ENCODE measurements at places on chromosomes 4 and X.

DNA sequence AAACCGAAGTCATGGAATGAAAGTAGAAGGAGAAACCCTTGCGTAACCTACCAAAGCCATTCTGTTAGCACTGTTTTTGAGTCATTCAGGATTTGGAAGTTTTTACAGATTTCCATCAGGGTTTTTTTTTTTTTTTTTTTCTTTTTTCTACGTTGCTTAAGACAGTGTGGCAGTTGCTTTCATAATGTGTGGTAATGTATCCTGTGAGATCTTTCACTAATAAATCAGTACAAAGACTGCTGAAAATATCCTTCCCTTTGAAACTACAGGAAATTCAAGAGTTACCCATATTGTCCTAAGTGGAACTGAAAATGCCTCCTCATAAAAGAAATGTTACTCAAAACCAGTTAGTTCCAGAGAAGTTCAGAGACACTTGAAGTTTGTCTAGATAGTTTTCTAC, 137.8 kb downstream of the RAPGEF2 start:
- no peaks in the 10 kb centered on the region for H3K27me3 ChIP-seq
- no peak for DNase-seq
- no peak overlapping the region for H3K4me3 ChIP-seq
- H3K36me3 ChIP-seq: no peaks in the 10 kb centered on the region
- H3K4me1 ChIP-seq: no peaks in the 10 kb centered on the region

GRCh38 chr4:172124656-172125308, 311.6 kb downstream of the GALNTL6 start:
- no peak overlapping the region for H3K4me3 ChIP-seq
- DNase-seq: no peak
- H3K27ac ChIP-seq: no peak overlapping the region
- no peaks in the 10 kb centered on the region for H3K4me1 ChIP-seq
- no peaks in the 10 kb centered on the region for H3K27me3 ChIP-seq

DNA sequence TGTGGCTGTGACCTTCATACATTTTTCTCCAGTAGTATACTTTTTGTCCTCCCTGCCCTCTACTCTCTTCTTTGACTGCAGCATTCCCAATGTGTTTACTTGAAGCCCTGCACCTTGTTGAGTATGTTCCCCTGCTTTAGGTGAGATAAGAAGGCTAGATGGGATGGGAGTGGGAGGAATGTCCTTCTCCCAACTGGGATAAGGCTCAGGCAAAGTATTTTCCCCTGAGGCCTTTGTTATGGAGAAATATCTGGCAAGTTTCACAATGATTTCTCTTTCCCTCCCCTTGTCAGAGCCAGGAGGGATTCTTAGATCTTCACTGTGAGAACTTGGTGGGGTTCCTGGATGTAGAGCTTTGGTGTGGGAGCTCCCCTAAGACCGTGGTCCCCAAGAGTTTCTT, 131.8 kb downstream of the CLCN5 start:
- no peaks in the 10 kb centered on the region for H3K36me3 ChIP-seq
- H3K27ac ChIP-seq: no peak overlapping the region
- no peaks in the 10 kb centered on the region for H3K27me3 ChIP-seq
- no peaks in the 10 kb centered on the region for H3K4me1 ChIP-seq
- no peak overlapping the region for H3K4me3 ChIP-seq

GRCh38 chrX:110012818-110013485, 10.0 kb downstream of the TMEM164 start:
- no peak for DNase-seq
- no peaks in the 10 kb centered on the region for H3K27me3 ChIP-seq
- H3K4me3 ChIP-seq: no peak overlapping the region
- no peak overlapping the region for H3K27ac ChIP-seq
- peaks cover 5% of the 10 kb centered on the region for H3K36me3 ChIP-seq
- no peaks in the 10 kb centered on the region for H3K4me1 ChIP-seq

DNA sequence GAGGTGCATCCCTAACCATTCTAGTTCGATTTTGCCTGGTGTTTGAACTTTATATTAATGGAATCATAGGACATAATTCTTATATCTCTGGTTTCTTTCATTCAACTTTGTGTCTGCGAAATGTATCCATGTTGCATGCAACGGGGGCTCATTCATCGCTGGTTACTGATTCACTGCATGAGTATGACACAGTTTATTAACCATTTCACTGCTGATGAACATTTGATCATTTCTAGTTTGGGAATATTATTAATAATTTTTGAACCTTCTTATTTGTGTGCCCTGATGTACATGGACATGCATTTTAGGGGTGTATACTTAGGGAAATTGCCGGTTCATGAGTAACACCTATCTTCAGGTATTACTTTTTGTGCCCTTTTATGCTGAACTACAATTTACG, 5.1 kb upstream of the TMEM271 start:
- H3K27me3 ChIP-seq: peaks cover 11% of the 10 kb centered on the region
- H3K36me3 ChIP-seq: no peaks in the 10 kb centered on the region
- no peak overlapping the region for H3K27ac ChIP-seq
- no peak overlapping the region for H3K4me3 ChIP-seq
- DNase-seq: no peak
- H3K4me1 ChIP-seq: peaks cover 6% of the 10 kb centered on the region

DNA sequence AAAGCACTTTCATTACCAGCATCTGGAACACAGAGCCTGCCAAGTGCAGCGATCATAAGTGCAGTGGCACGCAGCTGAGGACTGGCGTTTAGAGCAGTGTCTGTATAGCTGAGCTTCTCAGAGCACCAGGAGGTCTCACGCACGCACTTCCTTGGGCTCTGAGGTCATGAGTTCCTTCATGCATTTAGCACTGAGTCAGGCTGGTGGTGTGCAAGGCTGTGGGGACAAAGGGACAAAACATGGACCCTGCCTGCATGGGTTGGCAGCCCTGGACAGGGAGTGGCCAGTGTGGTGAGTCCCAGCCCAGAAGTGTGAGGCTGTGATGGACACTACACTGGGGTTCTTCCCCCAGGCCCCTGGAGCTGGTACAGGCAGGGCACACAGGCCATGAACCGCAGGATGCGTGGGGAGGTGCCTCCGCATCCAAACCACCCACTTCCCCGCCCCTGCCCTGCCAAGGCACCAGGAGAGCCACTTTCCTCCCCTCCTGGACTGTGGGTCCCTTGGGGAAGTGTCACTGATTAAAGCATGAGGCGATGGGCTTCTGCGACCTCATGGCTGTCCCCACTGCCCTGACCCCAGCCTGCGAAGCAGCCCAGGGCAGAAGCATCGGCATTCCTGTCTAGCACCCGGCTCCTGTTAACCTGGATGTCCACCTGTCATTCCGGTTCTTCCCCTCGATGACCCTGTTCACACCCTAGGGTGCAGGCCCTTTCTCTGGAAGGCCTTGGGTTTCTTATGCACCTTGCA, 37.2 kb upstream of the GPR78 start:
- DNase-seq: no peak
- H3K4me3 ChIP-seq: no peak overlapping the region
- H3K27ac ChIP-seq: no peak overlapping the region
- H3K4me1 ChIP-seq: peaks cover 5% of the 10 kb centered on the region
- no peaks in the 10 kb centered on the region for H3K27me3 ChIP-seq

- H3K27me3 ChIP-seq: no peaks in the 10 kb centered on the region
These were observed 79.3 kb downstream of the NFKB1 start for GRCh38 chr4:102580463-102580842.

- no peaks in the 10 kb centered on the region for H3K27me3 ChIP-seq
- H3K27ac ChIP-seq: no peak overlapping the region
- H3K4me3 ChIP-seq: no peak overlapping the region
- H3K4me1 ChIP-seq: no peaks in the 10 kb centered on the region
- DNase-seq: no peak
These were observed 241.8 kb downstream of the PRDM5 start for GRCh38 chr4:120680647-120681228.

- H3K27ac ChIP-seq: no peak overlapping the region
- no peaks in the 10 kb centered on the region for H3K36me3 ChIP-seq
- no peaks in the 10 kb centered on the region for H3K4me1 ChIP-seq
- H3K4me3 ChIP-seq: no peak overlapping the region
- no peaks in the 10 kb centered on the region for H3K27me3 ChIP-seq
These were observed 531.8 kb upstream of the GALNTL6 start for GRCh38 chr4:171281359-171281758.

DNA sequence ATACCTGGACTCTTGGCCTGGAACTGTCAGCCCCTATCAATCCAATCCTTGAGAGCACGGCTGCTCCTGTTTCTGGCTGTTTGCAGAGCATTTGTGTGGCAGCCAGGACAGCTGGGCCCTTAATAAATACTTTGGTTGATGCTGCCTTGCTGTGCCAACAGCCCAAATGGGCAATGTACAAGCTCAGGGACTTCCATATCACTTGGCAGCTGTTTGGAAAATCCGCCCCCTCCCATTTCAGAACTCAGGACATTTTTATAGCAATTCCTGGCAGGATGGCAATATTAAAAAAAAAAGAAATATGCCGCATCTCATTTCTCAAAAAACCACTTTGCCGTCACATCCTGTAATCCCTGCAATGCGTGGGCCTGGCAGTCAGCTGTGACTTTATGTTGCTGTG, 218.9 kb downstream of the HS3ST1 start:
- DNase-seq: no peak
- H3K27ac ChIP-seq: no peak overlapping the region
- no peaks in the 10 kb centered on the region for H3K4me1 ChIP-seq
- no peak overlapping the region for H3K4me3 ChIP-seq

DNA sequence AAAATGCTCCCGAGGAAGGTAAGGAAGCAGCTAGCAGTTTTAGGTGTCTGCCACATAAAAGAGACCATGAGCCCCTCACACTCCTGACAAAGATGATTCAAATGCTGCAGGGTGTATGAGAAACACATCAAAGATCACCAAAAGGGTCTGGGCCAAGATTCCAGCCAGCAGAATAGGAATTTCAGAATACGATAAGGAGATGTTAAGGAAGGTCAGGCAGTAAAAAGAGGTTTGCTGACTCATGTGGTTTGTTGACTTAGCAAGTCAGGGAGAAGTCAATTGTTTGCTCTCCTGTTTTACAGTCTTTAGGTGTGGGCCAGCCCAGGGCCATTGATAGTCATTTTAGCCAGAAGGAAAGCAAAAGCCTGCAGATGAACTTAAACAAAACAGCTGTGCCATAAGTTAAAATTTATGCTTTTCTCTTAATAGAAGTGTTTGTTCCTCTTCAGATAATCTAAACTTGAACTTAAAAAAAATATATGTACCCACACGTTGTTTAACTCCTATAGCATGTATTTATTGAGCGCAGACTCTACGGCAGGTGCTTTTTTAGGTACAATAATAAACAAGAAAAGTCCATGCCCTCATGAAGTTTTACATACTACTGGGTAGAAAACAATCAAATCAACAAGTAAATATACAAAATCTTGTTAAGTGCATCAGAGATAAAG, 115.6 kb downstream of the CAMK2D start:
- no peak for DNase-seq
- H3K27me3 ChIP-seq: no peaks in the 10 kb centered on the region
- no peak overlapping the region for H3K27ac ChIP-seq
- H3K4me3 ChIP-seq: no peak overlapping the region
- H3K4me1 ChIP-seq: no peaks in the 10 kb centered on the region

DNA sequence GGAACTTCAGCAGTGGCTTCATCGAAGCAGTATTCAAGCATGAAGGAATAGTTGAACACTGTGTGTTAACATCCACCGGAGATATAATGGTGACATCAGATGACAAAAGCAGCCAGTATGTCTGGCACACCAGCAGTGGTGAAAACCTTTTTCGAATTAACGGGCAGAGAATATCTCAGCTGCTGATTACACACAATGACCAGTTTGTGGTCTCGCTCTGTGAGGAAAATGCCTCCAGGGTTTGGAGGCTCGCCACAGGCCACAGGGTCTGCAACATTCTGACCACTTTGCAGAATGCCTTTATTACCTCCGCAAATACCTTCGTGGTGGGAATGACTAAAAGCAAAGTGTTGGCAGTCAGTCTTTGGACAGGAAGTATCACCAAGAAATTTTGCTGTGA, 201.5 kb downstream of the NWD2 start:
- DNase-seq: no peak

GRCh38 chr4:148286012-148286411, 156.2 kb downstream of the NR3C2 start:
- no peak overlapping the region for H3K4me3 ChIP-seq
- no peaks in the 10 kb centered on the region for H3K4me1 ChIP-seq

DNA sequence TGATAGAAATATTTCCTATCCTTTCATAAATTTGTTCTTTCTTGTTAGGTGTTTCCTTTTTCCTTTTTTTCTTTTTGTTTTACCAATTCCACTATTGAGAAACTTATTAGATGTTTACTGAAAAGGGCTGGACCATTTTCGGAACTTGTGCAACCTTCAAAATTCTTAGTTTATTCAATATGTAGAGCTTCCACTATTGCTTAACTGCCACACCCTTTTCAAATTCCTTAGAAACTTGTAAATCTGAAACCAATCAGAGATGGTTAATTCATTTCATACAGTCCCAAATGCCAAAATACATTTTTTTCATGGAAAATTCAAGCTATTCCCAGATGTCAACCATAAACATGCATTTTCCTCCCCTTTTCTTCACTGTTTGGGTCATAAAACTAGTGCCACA, 66.1 kb upstream of the SLC39A8 start:
- DNase-seq: no peak
- H3K27me3 ChIP-seq: no peaks in the 10 kb centered on the region
- H3K27ac ChIP-seq: no peak overlapping the region
- no peak overlapping the region for H3K4me3 ChIP-seq
- no peaks in the 10 kb centered on the region for H3K4me1 ChIP-seq

GRCh38 chr4:22991576-22991975, 298.8 kb downstream of the GBA3 start:
- no peak for DNase-seq
- no peaks in the 10 kb centered on the region for H3K27me3 ChIP-seq
- no peak overlapping the region for H3K27ac ChIP-seq
- H3K36me3 ChIP-seq: no peaks in the 10 kb centered on the region

- H3K27ac ChIP-seq: peak overlapping the region; percentile 85
- peaks cover 29% of the 10 kb centered on the region for H3K36me3 ChIP-seq
- H3K4me1 ChIP-seq: peaks cover 53% of the 10 kb centered on the region
- peak overlapping the region; percentile 69 for H3K4me3 ChIP-seq
These were observed 172.9 kb downstream of the PTTG2 start for GRCh38 chr4:38132843-38133662.

- peak overlapping the region; percentile 53 for H3K4me3 ChIP-seq
- peak; percentile 3 for DNase-seq
- no peaks in the 10 kb centered on the region for H3K27me3 ChIP-seq
- H3K4me1 ChIP-seq: peaks cover 3% of the 10 kb centered on the region
- H3K27ac ChIP-seq: no peak overlapping the region
These were observed 68.3 kb upstream of the DDX3X start for GRCh38 chrX:41265615-41266014.
